Nucleus accumbens (tissue), 56 donors: ENCODE measurements at places on chromosomes 2 and 18.

- no peak for DNase-seq
These were observed 292.1 kb downstream of the RDH14 start for GRCh38 chr2:18268400-18268799.

- no peak for DNase-seq
These were observed 46.6 kb downstream of the PRKRA start for GRCh38 chr2:178404368-178404767.

DNA sequence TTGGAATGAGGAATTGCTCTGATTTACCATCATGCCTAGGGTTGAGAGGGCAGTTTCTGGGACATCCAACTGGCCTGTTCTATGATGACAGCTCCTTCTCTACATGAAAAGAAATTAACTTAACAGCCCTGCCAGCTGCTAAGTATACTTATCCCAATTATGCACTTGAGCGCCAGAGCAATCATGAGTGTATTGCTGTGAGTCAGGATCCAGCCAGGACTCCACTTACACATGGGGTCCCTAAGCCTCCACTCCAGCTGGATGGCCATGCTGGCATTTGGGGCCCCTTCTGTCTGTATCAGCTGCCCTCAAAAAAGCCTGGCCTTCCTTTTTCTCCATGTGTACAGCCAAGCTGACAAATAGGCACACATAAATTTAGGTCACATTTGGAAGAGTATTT, 481.9 kb downstream of the TMX3 start:
- DNase-seq = no peak

- DNase-seq = no peak
These were observed 160.0 kb downstream of the MGAT5 start for GRCh38 chr2:134413912-134414311.

DNA sequence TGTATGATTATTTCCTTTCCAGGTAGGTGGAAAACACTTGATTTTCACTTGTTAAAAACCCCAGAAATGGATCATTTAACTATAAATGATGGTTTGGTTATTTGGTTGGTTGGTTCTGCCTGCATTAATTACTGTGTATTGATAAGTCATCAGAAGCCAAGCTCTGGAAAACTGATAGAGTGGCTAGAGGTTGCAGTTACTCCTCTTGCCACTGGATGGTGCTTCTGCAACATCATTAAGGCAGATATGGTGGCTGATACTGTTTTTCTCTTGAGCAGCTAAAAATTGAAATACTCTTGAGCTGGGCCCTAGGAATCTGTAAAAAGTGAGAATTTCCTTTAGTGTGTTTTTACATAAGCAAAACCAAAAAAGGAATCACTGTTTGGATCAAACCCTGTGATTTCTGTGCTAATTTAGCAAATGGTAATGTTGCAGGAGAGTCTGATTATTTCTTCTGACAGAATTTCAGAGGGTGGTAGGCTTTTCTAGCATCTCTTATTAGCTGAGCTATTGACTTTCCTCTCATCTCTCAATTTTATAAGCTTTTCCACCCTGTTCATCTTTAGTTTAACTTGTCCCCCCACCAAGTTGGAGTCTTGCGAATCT, 54.3 kb downstream of the RAB10 start:
- DNase-seq = peak; percentile 25

DNA sequence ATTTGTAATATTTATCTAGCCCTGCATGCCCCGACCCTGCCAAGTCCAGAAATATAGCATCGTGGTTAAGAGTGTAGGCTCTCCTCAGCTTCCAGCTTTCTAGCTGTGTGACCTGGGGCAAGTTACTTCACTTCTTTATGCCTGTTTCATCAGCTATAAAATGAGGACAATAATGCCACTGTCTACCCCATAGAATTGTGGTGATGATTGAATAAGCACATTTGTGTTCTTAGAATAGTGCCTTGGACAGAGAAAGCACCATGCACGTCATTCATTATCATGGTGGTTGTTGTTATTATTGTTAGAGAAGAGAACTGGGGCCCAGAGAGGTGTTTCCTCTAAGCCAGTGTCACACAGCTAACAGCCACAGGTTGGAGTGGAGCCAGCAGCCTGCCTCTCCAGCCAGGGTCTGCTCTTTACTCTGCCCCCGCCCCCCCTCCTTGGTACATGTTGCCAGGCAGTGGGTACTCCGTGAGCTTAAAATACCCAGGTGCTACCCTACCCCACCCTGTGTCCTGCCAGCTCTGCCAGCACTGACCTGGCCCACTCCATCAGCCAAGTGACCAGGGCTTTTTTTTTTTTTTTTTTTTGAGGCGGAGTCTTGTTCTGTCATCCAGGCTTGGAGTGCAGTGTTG, 202.1 kb downstream of the CTIF start:
- no peak for DNase-seq

GRCh38 chr18:44786688-44787087, 106.0 kb downstream of the SETBP1 start:
- no peak for DNase-seq

- DNase-seq = no peak
These were observed 298.4 kb upstream of the MMADHC start for GRCh38 chr2:149885946-149886345.

DNA sequence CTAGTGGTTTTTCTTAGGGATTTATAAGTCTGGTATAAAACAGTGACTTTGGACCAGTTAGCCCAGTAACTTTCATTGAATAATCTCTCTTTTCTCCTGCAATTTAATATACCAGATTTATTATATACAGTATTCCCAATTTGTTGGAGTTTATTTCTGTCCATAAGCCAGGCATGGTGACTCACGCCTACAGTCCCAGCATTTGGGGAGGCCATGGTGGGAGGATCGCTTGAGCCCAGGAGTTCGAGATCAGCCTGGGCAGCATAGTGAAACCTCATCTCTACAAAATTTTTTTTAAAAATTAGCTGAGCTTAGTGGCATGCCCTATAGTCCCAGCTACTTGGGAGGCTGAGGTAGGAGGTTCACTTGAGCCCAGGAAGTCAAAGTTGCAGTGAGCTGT, 26.7 kb downstream of the CNNM4 start:
- DNase-seq = no peak

DNA sequence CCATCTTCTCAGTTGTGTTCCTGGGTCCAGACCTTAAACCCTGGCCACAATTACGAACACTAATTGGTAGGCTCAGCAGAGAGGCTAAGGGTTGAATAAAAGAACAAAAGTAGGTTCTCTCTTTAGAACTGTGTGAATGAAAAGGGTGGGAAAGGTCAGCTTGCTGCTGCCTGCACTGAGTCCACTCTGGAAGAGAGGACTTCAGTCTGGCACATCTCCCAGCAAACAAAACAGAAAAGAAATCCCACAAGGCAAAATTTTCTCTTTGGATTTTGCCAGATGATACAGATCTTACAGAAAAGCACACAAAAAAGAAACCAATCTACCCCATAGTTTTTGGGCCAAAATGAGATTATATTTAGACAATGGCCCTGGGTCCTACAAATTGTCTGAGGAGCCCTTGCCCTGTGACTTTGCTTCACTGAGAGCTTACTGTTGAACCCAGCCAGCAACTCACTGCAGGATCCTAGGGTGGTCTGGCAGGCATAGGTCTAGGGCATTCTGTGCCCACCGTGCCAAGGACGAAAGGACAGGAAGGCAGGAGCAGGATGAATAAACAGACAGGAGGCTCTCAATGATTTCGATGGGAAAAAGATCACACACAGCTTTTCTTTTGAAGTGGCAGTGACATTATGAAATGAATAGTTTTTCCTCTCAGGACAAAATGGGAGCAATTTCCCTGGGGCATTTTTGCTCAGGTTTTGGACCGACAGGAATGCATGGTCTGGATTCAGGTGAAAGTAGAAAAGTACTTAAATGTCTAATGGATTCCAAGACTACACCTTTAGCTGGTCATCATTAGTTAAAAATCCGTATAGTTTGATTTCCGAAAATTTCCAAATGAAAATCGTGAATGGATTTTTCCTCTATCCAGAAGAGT, 68.4 kb upstream of the STAM2 start:
- no peak for DNase-seq

DNA sequence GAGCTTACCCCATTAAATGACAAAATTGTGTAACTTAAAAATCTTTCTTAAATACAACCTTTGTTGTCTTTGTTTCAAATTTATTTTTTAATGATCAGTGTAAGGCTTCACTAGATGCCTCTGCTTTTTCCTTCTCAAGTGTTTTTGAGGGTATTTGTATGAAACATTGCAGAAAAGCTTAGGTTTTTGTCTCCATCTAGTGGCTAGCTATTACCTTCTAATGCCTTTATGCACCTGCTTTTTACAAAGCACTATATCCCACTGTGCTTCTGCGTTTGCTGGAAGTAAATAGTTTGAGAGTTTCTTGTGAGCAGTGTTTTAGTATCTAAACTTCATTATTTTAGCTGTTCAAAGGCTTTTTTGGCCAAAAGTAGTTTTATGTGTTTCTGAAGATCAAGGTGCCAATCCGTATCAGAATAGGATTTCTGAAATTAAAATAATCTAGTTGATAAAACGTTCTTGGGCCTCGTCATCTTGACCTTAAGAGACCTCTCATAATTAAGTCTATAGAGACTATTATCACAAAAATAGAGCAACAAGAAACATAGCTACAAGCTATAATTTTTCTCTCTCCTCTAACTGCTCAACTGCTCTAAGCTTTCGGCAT, 47.0 kb downstream of the IWS1 start:
- DNase-seq = no peak

DNA sequence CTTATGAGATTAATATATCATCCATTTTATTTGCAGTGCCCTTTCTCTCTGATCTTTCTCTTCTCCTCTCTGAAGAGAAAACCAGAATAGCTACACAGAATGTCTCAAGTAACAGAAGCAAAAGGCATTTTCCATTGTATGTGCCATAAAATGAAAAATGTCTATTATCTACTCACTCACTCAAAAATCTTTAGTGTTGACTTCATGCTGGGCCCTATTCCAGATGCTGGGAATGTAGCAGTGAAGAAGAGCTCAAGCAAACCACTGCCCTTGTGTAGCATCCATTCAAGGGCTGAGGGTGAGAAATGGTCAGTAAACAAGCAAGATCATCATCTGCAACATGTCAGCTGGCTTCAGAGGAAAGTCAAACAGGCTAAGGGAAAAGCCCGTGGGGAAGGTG, 427.7 kb downstream of the METTL4 start:
- no peak for DNase-seq

DNA sequence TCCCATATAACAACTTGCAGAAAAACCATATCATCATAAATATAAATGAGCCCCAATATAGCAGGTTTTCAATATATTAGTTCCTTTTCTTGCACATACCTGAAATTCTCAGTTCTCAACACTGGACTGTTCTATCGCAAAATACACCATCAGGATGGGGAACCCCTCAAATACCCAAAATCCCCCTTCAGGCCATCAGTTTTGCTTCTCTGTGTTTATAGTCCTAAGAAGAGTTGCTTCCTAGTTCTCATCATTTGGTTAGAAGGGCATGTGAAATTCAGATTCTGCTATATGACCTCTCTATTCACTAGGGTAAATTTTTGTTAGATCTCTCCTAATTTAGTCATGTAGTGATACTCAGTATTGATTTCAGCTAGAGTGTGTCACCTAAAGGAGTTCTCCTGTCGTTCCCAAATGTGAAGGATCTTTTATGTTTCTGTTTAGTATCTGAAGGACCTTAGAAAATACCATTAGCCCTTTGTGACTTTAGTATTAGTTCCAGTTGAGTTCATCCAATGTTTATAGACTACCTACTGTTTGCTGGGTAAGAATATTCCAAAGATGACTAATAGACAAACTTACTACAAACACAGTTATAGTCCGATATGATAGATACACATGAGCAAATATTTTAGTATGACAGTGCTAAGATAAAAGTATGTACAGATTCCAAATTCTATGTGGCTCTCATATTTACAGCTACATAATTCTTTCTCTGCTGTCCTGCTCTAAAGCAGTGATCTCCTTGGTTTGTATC, 115.8 kb downstream of the TTC27 start:
- no peak for DNase-seq

- no peak for DNase-seq
These were observed 329.0 kb downstream of the DYSF start for GRCh38 chr2:71782323-71782722.

DNA sequence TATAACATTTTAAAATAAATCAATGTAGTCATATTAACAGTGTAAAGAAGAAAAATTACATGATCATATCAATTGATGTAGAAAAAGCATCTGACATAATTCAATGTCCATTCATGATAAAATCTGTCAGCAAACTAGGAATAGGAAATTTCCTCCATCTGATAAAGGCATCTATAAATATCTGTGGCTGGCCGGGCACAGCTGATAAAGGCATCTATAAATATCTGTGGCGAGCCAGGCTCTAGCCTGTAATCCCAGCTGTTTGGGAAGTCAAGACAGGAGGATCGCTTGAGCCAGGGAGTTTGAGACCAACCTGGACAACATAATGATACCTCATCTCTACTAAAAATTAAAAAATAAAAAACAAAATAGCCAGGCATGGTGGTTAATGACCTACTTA, 18.1 kb upstream of the RANBP2 start:
- no peak for DNase-seq

GRCh38 chr2:205749078-205749477, 66.8 kb downstream of the NRP2 start:
- DNase-seq = no peak

GRCh38 chr2:71078624-71079023, 10.2 kb downstream of the NAGK start:
- DNase-seq = no peak

DNA sequence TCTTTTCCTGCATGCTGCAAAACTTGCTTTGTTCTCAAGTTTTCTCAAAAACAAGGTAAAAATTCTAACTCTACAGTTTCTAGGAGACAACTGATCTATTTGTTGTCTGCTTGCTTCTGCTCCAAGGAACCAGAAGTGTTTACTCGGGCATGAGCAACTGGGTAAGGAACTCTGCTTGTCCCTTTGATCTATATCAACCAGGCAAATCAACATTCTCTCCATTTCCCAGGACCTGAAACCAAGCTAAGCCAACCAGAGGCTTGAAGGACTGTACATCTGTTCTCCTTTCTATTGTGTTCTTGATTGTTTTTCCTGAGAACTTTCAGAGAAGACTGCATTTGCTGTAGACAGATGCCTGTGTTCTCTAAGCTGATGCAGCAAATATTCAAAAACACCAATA, 335.0 kb upstream of the KCNH7 start:
- no peak for DNase-seq

GRCh38 chr18:45073556-45073955, 392.9 kb downstream of the SETBP1 start:
- no peak for DNase-seq

GRCh38 chr2:74031221-74031620, 46.5 kb downstream of the TET3 start:
- no peak for DNase-seq

DNA sequence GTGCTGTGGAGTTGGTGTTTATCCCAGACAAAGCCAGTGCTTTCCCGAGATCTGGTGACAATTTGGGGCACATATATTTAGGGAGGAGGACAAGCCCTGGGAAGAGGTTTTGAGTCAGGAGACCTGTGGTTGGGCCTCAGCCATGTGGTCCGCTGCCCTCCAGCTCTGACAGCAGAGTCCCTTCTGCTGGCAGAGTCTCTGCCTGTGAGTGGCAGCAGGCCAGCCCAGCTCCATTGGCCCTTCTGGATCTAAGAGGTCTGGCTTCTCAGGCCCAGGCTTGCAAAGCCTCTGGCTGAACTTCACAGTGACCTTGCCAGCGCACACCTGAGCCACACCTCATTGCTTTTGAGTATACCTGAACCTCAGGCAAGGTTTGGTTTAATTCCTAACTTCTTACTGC, 115.3 kb downstream of the BCL2L11 start:
- no peak for DNase-seq
